ENCODE measurements at places on chromosomes 2 and 18. TPM values are rescaled to one million over a fixed set of nuclear protein-coding genes. Genes with fewer than 3 reads are reported as not detected.

DNA sequence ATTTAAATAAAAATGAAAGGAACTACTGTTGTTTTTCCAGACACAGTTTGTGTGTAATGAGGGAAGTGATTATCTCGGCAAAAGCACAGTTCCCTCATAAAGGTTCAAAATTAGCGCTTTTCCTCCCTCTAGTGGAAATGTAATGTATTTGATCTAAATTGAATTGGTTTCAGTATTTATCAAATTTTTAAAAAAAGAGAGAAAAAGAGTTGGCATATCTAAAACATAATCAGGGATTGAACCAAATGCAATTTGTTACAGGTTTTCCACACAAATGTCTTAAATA lies 37.5 kb downstream of the CMPK2 start:
- H3K4me1 ChIP-seq = no peaks in the 10 kb centered on the region
- no peaks in the 10 kb centered on the region for H3K36me3 ChIP-seq
- DNase-seq = no peak
- H3K4me3 ChIP-seq = no peak overlapping the region

SERPINB10 gene
- total RNA-seq = not detected

VWA3B gene
- not detected for total RNA-seq

DNA sequence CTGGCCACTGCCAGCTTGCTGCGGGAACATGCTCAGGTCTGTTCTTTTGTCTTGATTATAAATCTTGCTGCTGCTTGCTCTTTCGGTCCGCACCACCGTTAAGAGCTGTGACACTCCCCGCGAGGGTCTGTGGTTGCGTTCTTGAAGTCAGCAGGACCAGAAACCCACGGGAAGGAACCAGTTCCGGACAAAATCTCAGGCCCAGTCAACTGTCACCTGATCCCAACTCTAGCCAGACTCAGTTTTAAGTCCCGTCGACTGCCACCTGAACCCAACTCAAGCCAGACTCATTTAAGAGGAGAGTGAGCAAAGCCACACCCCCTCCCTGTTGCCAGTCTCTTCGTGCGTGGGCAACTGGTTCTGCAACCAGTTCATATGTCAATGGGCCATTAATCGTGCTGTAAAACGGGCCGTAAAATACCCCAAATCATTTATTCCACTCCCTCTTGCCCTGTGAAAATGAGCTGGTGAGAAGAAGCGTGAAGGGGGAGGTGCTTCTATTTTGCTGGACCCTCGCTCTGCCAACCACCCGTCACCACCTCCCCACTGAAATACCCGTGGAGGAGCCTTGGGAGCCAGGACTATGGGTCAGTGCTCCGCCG lies 224.3 kb downstream of the NDUFA10 start:
- H3K4me3 ChIP-seq = no peak overlapping the region
- no peak overlapping the region for H3K27ac ChIP-seq
- H3K36me3 ChIP-seq = no peaks in the 10 kb centered on the region
- H3K27me3 ChIP-seq = peaks cover 3% of the 10 kb centered on the region

DNA sequence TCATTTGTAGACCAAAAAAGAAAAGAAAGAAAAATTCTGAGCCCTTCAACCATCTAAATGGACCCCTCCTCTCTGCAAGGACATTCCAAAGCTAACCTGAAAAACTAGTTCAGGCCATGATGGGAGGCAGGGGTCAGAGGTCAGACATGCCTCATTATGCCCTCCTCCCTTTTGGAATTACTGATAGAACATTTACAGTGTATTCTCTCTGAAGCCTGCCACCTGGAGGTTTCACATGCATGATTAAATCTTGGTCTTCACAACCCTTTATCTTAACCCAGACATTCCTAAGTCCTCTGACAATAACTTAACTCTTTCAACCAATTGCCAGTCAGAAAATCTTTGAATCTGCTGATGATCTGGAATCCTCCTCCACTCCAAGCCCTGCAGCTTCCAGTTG lies 86.0 kb downstream of the SPP2 start:
- no peaks in the 10 kb centered on the region for H3K27me3 ChIP-seq
- DNase-seq = no peak
- H3K36me3 ChIP-seq = no peaks in the 10 kb centered on the region

RTP5 gene
- not detected for total RNA-seq

GRCh38 chr18:49647496-49648168 lies 85.8 kb downstream of the LIPG start:
- peak overlapping the region; percentile 69 for H3K27ac ChIP-seq
- H3K36me3 ChIP-seq = no peaks in the 10 kb centered on the region
- H3K4me1 ChIP-seq = peaks cover 15% of the 10 kb centered on the region
- no peaks in the 10 kb centered on the region for H3K27me3 ChIP-seq

- H3K36me3 ChIP-seq = no peaks in the 10 kb centered on the region
- no peaks in the 10 kb centered on the region for H3K27me3 ChIP-seq
- no peak overlapping the region for H3K4me3 ChIP-seq
- no peak overlapping the region for H3K27ac ChIP-seq
- H3K4me1 ChIP-seq = no peaks in the 10 kb centered on the region
- DNase-seq = no peak
Observed at GRCh38 chr18:23207191-23207955, 72.1 kb downstream of the CABLES1 start.

DNA sequence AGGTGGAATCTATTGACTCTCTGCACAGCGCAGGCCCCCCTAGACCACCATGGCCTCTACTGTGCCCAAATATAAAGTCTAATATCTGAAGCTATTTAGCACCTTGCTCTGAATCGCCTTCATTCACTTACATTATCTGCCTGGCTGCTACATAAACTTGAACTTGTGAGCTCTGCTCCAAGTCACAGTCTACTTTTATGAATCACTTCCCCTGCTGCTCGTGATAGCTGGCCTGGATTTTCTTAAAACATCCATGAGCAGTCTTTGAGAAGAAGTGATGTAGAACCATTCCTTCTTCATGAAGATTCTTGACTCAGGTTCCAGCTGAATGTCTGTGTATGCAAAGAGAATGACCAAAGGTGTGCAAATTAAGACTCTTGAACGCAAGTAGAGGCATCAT lies 359.5 kb downstream of the RND3 start:
- H3K4me3 ChIP-seq = no peak overlapping the region
- H3K36me3 ChIP-seq = no peaks in the 10 kb centered on the region
- H3K27me3 ChIP-seq = no peaks in the 10 kb centered on the region
- H3K4me1 ChIP-seq = no peaks in the 10 kb centered on the region
- DNase-seq = no peak
- no peak overlapping the region for H3K27ac ChIP-seq

GRCh38 chr2:138016351-138017087 lies 52.2 kb downstream of the HNMT start:
- DNase-seq = no peak
- H3K4me3 ChIP-seq = no peak overlapping the region
- no peaks in the 10 kb centered on the region for H3K4me1 ChIP-seq
- H3K27ac ChIP-seq = no peak overlapping the region

Data from gastrocnemius medialis (tissue), 4 donors.